ENCODE measurements at places on chromosomes 7 and 10. TPM values are rescaled to one million over a fixed set of nuclear protein-coding genes. Genes with fewer than 3 reads are reported as not detected.
A peak's percentile ranks its signal among the peaks of the same experiment; 100 is the strongest.

TUBB8 gene
- not detected for total RNA-seq

CPXM2 gene
- total RNA-seq, result 0.36 TPM

CAMK1D gene
- 11.2 TPM for total RNA-seq

TDRD1 gene
- 0.59 TPM for total RNA-seq

- no peak for DNase-seq
These were observed 12.8 kb downstream of the OR2F1 start for GRCh38 chr7:143967398-143967797.

GRCh38 chr10:116866987-116867595 lies 17.8 kb downstream of the ENO4 start:
- no peak for DNase-seq

DNA sequence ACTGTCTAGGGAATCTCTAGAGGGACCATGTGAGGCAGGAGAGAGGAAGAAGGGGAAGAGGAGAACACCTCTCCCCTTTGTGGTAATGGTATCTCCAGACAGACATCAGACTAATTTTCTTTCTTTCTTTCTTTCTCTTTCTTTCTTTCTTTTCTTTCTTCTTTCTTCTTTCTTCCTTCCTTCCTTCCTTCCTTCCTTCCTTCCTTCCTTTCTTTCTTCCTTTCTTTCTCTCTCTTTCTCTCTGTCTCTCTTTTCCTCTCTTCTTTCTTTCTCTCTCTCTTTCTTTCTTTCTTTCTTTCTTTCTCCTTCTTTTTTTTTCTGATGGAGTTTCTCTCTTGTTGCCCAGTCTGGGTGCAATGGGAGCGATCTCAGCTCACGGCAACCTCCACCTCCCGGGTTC lies 73.2 kb upstream of the PAX2 start:
- no peak for DNase-seq

DNA sequence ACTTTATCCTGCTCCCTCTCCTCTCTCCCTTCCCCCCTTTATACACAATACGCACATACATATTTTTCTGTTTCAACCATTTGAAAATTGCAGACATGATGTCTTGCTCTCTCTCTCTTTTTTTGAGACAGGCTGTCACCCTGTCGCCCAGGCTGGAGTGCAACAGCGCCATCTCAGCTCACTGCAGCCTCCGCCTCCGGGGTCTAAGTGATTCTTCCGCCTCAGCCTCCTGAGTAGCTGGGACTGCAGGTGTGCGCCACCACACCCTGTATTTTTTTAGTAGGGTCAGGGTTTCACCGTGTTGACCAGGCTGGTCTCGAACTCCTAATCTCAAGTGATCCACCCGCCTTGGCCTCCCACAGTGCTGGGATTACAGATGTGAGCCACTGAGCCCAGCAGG lies 38.5 kb downstream of the KLHDC10 start:
- DNase-seq, result no peak

GRCh38 chr7:139047970-139048369 lies 12.1 kb upstream of the ZC3HAV1L start:
- DNase-seq, result no peak

- no peak for DNase-seq
These were observed 173.1 kb downstream of the JCAD start for GRCh38 chr10:29886299-29886698.

GRCh38 chr7:33671531-33672262 lies 233.6 kb upstream of the BMPER start:
- no peak for DNase-seq

DNA sequence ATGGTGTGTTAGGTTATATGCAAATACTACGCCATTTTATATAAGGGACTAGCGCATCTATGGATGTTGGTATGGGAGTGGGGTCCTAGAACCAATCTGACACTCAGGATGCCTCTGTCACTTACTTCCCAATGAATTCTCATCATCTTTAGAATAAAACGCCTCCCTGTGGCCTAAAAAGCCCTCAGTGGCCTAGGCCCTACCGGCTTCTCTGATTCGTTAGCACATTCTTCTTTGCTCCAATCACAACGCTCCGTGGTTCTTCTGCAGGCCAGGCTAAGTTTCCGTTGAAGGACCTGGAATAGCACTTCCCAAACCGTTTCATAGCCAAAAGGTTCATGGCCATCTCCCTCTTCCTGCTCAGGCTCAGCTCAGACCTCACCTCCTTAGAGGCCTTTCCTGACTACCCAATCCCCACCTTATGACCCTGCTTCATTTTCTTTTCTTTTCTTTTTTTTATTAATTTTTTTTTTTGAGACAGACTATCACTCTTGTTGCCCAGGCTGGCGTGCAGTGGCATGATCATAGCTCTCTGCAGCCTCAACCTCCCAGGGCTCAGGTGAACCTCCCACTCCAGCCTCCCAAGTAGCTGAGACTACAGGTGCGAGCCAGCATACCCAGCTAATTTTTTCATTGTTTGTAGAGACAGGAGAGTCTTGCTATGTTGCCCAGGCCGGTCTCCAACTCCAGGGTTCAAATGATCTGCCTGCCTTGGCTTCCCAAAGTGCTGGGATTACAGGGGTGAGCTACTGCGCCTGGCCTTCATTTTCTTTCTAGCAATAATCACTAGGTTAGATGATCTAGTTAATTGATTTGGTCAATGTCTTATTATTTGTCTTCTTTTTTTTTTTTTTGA lies 24.5 kb upstream of the YWHAG start:
- DNase-seq, result peak; percentile 83

- DNase-seq, result peak; percentile 39
These were observed 5.4 kb downstream of the SLIT1 start for GRCh38 chr10:97180363-97180755.

GRCh38 chr10:15169555-15170401 lies 1.3 kb upstream of the NMT2 start:
- DNase-seq, result peak; percentile 58

Measured in osteoblast (primary cell).